HS-5 (cell line): ENCODE measurements at places on chromosomes 13 and 19.

GRCh38 chr13:36259361-36260137 is 38.1 kb downstream of the CCDC169 start:
- no peak for DNase-seq

GRCh38 chr13:31261241-31261640 is 61.5 kb downstream of the B3GLCT start:
- DNase-seq = no peak

- no peak for DNase-seq
These were observed 193.3 kb upstream of the ZNF536 start for GRCh38 chr19:30178721-30179402.

DNA sequence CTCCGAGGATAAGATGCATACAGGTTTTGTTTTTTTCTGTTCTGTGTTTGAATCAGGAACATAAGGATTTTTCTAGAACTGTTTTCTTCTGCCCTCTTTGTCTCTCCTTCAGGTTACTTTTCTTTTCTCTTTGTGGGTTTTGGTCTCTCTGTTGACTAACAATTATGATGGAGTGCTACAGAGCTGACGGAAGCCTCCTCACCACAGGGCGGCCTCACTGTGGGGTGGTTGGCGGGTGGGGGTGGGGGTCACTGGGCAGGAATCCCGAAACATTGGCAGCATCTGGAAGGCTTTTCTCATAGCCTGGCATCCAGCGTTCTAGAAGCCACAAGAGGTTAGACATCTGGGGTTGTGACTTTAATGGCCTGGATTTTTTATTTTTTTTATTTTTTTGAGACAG is 12.0 kb upstream of the MATK start:
- DNase-seq = no peak

DNA sequence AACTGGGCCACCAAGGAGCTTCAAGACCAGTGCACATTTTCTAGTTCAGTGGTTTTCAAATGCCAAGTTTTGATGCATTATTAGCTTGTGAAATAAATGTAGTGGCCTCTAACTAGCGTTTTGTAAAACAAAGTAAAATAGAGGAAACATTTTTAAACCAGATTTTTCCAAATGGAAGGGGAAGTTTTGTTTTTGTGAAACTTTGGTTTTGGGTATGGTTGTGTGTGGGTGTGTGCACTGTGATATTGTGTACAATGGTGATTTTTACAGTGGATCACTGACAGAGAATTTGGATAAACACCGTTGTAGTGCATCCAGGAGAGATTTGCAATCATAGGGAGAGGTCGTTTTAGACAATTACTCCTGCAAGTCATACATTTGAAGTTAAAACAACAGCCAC is 108.9 kb downstream of the SLC7A1 start:
- no peak for DNase-seq

DNA sequence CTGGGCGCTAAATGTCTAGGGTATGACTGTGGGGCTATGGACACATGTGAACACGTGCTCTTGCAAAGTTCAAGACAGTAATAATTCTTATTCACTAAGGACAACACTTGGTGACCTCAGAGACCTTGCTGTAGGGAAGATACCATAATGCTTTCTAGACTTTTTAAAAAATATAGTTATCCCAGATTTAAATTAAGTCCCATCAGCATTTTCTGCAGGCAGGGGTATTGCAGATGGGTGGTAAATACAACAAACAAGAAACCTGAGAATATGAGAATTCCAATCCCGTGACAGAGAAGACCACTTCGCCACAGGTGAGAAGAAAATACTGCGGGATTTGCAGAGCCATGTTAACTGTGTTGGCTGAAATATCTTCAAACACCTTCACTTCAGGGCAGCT is 65.2 kb downstream of the SLC15A1 start:
- no peak for DNase-seq

GRCh38 chr13:48831248-48831647 is 144.5 kb upstream of the FNDC3A start:
- DNase-seq = no peak

GRCh38 chr13:30864433-30865122 is 41.5 kb upstream of the MEDAG start:
- no peak for DNase-seq

GRCh38 chr19:16261584-16262368 is 62.9 kb upstream of the KLF2 start:
- no peak for DNase-seq

DNA sequence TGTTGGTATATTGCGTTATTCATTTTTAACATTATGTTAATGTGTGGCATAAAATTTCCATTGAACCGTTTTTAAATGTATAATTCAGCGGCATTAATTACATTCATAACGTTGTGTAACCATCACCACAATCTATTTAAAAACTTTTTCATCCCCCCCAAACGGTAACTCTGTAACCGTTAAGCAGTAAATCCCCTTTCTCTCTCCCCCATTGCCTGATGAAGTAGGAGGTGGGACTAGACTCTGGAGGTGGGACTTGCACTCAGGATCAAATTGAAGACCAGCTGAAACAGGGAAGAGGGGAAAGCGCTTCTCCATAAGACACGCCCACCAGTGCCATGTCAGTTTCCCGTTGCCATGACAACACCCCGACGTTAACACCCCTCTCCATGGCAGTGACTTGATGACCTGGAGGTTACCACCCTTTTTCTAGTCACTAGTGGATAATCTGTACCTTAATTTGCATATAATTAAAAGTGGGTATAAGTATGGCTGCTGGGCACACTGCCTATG is 16.8 kb downstream of the CLEC11A start:
- no peak for DNase-seq

GRCh38 chr19:15324791-15325519 is 7.4 kb downstream of the BRD4 start:
- DNase-seq = no peak
